ENCODE measurements at places on chromosomes 11 and 22.
A peak's percentile ranks its signal among the peaks of the same experiment; 100 is the strongest.

DNA sequence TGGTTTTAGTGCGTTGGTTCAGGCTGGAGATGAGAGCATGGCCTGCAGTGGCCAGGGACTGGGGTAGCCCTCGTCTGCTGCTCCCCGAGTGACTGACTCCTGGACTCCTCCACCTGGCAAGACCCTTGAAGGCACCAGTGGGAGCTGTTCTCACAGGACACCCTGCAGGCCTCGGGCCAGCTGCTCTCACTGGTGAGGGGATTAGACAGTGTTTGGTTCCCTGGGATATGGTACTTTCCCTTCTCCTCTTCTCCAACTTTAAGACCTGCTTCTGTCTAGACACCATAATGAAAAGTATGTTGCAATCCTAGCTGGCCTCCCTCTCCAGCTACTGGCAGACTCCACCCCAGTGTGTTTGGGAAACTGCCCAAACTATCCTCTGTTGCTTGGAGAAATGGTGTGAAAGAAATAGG, 168.8 kb upstream of the CADM1 start:
- DNase-seq = no peak

- DNase-seq = no peak
Observed at GRCh38 chr22:20532256-20532993, 25.0 kb downstream of the MED15 start.

DNA sequence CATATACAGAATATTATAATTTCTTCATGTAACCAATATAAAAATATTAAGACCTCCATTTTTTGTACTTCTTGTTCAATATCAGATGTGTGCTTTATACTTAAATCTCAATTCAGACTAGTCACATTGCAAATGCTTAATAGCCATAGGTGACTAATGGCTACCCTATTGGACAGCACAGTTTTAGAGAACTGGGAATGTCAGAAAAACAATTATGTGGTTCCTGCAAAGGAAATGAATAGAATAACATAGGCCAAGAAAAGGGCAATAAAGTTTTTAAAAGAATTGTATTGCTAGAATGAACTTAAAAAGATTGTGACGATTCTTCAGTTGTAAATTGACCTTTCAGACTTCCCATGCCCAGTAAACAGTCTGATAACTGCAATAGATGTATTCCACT, 843.0 kb downstream of the METTL15 start:
- DNase-seq = no peak

DNA sequence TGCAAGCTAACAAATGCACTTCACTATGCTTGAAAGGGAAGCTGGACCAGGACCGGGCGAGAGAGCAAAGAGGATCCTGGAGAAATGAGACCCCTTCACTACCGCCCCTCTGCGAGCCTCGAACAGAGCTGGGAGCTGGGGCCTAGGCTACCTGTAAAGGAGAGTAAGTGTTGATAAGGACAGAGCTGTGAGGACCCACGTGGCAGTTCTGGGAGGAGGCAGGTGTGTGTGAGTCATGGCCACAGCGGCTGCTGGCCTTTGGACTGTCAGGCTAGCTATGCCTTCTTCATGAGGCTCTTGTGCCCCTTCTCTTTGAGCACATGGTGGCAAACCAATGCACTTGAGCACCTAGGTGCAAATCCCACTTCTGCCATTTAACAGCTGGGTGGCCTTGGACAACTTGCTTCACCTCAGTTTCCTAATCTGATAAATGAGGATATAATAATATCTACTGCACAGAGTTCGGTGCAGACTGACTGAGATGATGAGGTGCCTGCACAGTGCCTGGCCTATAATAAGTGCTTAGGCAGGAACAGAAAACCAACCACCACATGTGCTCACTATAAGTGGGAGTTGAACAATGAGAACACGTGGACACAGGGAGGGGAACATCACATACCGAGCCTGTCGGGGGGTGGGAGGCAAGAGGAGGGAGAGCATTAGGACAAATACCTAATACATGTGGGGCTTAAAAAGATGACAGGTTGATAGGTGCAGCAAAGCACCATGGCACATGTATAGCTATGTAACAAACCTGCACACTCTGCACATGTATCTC, 35.3 kb upstream of the KCNJ11 start:
- DNase-seq = peak; percentile 69

DNA sequence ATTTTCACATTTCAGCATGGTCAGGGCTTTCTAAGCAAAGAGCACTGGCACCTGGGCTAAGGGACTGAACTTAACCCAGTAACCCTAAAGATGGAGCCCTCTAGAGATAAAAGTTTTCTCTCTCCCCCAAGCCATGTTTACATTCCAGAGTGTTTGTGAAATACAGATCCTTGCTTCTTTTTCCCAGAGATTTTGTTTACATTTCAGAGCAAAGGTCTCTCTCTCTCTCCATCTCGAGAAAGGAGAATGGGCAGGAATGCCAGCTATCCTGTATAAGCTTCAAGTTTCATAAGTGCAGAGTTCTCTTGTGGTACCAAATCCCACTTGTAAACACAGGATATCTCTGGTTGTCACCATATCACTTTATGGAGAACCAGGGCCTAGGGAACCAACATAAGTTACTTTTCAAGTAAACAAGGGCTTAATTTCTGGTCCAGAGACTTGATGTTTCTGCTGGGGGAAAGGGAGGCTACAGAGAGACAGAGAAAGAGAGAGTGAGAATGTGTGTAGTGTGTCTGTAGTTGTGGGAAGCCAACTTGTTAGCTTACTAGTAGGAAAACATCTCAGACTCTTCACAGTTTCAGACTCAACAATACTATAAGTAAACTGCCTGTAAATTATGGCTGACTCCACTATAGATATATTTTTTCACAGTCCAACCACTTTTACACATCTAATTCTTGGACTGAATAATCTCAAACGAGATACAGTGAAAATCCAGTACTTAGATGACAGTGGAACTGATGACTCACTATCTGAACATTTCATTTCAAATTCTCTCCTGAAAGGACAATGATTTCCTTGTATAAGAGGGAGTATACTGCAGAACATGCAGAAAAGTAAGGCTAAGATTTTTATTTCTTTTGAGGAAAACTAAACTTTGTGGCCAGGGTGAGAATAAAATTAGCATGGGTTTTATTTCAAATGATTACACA, 76.2 kb downstream of the ARHGAP32 start:
- DNase-seq = no peak

- DNase-seq = peak; percentile 83
Observed at GRCh38 chr22:17830043-17830961, 56.0 kb upstream of the BID start.

DNA sequence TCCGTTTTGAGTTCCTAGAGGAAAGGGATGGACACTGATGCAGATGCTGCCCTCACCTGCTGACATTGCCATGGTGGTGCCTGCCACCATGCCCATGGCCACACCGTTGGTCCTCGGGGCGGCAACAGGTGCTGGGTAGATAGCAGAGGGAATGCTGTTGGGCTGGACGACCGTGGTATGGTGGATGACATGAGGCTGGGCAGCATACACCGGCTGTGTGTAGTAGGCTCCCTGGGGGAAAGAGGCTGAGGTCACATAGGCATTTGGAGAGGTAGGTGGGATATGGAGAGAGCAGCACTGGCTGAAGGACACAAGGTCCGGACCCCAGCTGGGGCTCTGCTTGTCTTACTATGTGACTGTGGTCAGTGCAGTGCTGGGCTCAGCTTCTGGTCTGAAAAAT, 33.2 kb downstream of the RELT start:
- DNase-seq = no peak

GRCh38 chr11:121191818-121192217, 90.8 kb downstream of the TECTA start:
- no peak for DNase-seq

DNA sequence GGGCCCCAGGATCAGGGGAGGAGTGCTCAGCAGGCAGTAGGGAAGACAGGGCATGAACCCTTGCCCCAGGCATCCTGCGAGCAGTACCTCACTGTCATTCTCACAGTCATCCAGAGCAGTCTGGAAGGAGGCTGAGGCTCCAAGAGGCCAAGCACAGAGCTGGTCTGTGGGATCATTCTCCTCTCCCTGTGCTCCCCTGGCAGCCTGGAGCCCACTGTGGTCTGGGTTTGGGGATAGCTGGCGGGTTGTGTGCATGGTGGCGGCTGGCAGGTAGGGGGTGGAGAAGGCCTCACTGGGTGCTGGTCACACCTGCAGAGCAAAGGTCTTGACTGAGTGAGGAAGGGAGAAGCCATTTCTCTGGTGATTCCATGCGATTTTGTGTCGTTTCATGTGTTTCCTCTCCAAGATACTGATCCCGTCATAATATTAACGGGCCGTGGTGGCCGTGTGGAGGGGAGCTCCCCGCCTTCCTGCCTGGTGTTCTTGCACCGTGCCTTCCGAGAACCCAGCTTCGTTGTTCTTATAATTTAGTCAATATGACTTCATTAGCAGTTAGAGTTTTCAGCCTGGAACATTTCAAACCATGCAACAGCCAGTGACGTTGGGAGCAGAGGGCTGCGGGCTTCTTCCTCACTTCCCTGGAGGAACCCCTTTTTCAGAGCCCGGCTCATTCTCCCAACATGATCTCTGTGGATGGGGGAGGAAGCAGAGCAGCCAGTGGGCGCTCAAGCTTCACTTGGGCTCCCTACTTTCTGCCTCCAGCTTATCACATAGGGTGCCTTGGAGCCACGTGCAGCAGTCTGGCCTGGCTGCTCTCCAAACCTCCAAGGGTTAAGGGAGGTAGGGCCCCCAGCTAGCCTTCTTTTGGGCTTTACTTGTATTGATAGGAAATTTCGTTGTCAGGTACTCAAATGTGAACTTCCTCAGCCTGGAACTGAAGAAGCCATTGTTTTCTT, 20.8 kb upstream of the ADORA2A start:
- DNase-seq = peak; percentile 10

- no peak for DNase-seq
Observed at GRCh38 chr11:130979386-130979972, 63.2 kb upstream of the SNX19 start.

DNA sequence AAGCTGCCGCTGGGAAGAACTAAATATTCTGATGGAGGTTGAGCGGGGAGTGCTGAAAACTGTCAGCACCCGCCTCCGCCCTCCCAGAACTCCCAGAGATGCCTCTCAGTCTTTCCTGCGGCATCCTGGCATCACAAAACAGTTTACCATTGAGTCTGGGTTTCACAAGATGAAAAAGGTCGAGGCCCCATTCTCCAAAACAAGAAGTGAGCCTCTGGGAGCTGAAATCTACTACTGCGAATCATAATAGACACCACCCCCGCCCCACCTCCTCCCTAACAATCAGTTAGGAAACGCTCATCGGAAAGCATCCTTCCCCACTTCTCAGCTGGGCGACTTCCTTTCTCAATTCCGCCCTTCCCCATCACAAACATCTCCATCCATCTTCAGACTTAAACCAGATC, 1.0 kb downstream of the SUN2 start:
- DNase-seq = no peak

GRCh38 chr11:37505406-37505805, 907.4 kb upstream of the RAG2 start:
- DNase-seq = no peak

GRCh38 chr11:120893440-120894201, 130.3 kb upstream of the TBCEL start:
- no peak for DNase-seq

- DNase-seq = peak; percentile 32
Observed at GRCh38 chr22:32829451-32829851, 27.9 kb downstream of the TIMP3 start.

- DNase-seq = no peak
Observed at GRCh38 chr11:74020539-74020938, 11.7 kb upstream of the UCP3 start.

DNA sequence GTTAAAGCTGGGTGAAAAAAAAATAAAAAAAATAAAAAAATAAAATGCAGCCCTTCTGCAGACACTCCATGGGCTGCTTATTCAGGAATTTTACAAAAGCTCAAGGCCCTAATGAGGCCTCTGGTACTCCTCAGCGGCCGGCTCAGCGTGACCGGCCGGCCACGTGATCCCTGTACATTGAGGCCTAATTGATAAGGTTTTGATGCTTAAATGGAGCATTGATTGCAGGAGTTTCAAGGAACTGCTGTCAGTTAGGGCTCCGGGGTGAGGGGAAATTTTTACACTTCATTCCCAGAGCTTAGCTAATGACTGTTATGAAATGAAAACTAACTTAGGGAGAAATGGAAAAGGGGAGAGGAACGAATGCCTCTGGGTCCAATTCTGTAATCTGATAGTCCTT, 368.8 kb upstream of the KIRREL3 start:
- no peak for DNase-seq

DNA sequence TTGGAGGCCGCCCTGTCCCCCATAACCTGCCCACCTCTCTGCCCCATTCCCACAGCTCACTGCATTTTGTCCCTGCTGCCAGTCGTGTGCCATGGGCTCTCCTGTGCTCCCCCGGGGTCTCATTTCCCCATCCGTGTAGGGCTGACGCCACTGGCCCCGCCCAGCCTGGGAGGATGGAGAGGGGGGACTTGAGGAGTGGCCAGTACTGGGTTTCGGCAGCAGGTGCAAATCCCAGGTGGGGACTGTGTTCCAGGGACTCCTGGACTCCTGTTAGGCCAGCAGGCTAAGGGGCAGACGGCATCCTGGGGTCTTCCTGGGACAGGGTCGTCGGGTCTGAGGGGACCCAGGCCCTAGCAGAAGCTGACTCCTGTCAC, 1.2 kb upstream of the MYO7A start:
- DNase-seq = no peak

DNA sequence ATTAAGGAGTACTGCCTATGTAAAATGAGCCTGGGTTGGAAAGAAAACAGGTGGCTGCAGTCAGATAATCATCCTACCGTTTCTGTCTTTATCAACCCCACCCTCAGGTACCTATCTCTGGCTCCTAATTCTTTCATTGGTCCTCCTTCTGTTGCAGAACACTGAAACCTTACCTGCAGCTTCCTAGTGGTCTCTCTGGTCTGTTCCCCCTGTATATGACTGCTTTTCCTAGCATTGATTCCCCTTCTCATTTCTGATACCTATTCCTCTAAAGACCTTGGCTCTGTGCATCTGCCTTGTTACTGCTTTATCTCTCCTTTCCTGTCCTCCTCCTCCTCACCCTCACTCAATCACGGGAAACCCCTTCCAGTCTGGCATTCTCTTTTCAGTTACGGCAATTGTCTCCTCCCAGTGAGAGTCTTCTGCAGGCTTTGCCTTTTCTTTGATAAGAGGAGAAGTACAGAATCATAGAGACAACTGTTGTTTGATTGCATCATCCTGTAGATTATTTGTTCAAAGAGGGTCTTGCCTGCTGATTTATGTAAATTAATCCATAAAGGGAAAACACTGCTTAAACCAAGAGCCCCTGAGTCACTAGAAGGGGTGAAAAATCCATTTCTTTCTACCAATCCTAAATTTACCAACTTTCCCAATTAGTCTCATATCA, 301.2 kb downstream of the AASDHPPT start:
- no peak for DNase-seq

GRCh38 chr11:60977836-60978235, 6.4 kb downstream of the CD6 start:
- no peak for DNase-seq

GRCh38 chr11:66231561-66231960, 36.9 kb upstream of the RAB1B start:
- no peak for DNase-seq

DNA sequence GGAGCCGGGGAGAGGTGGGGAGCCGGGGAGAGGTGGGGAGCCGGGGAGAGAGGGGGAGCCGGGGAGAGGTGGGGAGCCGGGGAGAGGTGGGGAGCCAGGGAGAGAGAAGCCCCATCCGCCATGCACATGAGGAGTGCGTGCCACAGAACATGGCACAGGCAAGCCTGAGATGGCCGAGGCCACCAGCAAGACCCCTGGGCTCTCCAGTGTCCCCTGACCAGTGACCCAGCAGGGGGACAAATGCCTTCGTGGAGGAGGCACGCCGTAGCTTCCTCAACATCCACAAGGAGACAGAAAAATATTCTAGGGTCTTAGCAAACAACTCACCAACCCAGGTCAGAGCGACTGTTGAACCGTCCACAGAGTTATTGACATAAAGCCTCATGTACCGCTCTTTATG, 618.8 kb downstream of the TBC1D22A start:
- DNase-seq = no peak

GRCh38 chr11:126431401-126432064, 76.0 kb downstream of the ST3GAL4 start:
- no peak for DNase-seq

Data from head of caudate nucleus (tissue), 42 donors.